IPS DF 6.9 (cell line): ENCODE measurements at places on chromosomes 4 and X.
A peak's percentile ranks its signal among the peaks of the same experiment; 100 is the strongest.

GRCh38 chrX:134670134-134670924 lies 12.1 kb upstream of the PLAC1 start:
- DNase-seq = no peak

DNA sequence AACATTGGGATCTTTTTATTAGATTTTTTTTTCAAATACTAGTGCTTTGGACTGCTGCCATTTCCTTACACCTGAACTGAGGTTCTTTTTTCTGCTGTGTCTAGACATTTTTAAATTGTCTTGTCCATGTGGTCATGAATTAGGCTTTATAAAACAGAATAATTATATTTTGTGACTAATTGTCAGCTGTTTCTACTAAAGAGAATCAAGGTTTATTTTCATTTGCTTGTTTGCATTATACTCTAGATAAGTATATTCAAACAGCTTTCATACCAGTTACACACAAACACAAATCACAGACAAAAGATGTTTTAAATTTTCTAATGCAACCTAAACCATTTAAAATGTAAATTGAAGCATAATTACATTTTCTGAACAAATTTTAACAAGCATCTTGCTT lies 194.7 kb downstream of the GALNTL6 start:
- DNase-seq = no peak

- DNase-seq = no peak
These were observed 26.9 kb downstream of the ENOPH1 start for GRCh38 chr4:82457266-82457665.

- no peak for DNase-seq
These were observed 16.0 kb downstream of the XG start for GRCh38 chrX:2767631-2768455.

DNA sequence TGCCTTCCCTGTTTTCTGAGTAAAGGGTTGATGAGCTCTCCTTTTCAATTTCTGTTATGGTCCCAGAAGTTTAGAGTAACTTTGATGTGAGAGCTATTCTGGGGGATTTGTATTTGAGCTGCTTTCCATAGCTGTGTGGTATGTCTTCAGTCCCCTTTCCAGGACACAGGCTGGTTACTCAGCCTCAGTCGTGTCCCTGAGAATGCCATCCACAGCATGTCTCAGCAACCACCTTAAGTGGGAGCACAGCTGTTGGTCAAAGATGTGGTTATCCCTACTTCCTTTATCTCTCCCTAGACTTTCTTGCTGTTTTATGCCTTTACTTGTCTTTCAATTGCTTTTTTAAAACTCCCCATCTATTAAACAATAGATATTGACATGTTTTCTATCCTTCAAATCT lies 37.8 kb downstream of the RNF175 start:
- no peak for DNase-seq

- DNase-seq = no peak
These were observed 1.5 kb downstream of the TSPAN5 start for GRCh38 chr4:98656886-98657285.

- no peak for DNase-seq
These were observed 9.4 kb downstream of the LETM1 start for GRCh38 chr4:1846580-1846979.

GRCh38 chr4:169566021-169566818 lies 46.2 kb downstream of the NEK1 start:
- no peak for DNase-seq

- no peak for DNase-seq
These were observed 60.9 kb upstream of the IBSP start for GRCh38 chr4:87738483-87738882.

DNA sequence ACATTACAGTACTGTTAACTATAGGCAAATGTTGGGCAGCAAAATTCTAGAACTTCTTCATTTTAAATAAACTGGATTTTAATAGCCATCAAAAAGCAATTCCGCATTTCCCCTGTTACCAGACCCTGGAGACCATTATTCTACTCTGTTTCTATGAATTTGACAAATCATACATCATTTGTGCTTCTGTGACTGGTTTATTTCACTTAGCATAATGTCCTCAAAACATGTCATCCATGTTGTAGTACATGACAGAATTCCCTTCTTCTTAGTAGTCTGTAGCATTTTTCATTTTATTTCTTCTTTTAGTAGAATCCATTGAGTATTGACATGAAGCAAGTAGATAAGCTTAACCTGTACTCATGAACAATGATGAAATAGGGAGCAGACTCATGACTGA lies 59.4 kb upstream of the PPP4R3C start:
- no peak for DNase-seq

DNA sequence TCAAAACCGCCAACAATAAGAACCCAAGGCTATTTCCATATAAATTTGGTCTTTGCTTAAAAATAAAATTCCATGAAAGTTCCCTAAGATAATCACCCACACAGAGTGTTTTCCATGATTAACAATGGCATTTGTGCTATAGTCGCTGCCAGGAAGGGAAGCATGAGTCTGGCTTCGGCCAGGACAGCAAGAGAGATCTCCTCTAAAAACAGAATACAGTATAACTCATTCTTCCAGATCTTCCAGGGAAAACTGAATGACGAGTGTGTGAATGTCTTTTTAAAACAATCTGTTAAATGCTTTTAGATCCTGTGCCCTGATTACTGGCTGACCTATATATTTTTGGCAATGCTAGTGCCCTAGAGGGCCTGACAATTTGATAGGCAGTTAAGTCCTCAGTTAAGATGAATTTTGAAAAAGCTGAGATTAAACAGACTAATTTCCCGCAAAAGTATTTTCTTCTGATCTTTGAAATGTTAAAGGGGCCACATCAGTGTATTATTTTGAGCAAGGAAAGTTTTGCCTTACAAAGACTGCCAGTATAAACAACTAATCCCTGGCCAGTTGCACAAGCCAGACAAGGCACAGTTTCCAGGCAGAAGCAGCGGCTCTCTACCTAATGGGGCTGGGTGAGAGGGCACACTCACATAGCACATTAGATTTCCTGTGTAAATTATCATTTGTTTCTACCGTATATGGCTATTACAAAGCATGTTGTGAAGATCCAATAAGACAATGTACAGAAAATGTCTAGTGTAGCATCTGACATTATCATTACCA lies 127.3 kb downstream of the DCHS2 start:
- DNase-seq = no peak

- DNase-seq = no peak
These were observed 50.9 kb downstream of the IDS start for GRCh38 chrX:149453906-149454822.

DNA sequence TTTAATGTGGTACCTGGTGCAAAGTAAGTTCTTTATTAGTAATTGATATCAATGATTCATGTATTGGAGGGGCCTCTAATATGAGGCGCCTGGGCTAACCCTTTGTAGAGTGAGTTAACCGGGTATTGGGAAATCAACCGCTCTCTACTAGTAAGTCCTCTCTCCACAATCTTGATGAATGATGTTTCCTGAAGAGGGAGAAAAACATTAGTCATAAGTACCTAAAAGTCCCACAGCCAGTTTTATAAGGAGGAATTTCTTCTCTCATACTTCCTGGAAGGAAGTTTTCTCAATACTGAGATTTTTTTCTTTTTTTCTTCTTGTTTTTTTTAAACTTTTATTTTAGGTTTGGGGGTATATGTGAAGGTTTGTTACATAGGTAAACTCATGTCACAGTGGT lies 62.3 kb downstream of the AGTR2 start:
- DNase-seq = no peak

GRCh38 chrX:111265486-111265885 lies 4.8 kb downstream of the CAPN6 start:
- no peak for DNase-seq

- DNase-seq = peak; percentile 60
These were observed 182.7 kb downstream of the KCNIP4 start for GRCh38 chr4:21765810-21766407.

DNA sequence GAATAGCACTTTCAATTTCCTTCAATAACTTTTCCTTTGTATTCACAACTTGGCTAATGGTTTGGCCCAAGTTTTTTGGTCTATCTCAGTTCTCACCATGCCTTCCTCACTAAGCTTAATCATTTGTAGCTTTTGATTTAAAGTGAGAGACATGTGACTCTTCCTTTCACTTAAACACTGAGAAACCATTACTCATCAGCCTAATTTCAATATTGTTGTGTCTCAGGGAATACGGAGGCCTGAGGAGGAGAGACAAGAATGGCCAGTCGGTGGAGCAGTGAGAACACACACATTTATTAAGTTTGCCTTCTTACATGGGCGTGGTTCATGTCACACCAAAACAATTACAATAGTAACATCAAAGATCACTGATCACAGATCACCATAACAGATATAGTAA lies 56.7 kb downstream of the TSPAN5 start:
- DNase-seq = no peak

- peak; percentile 11 for DNase-seq
These were observed 40.5 kb downstream of the ANXA5 start for GRCh38 chr4:121656269-121656641.

- DNase-seq = no peak
These were observed 50.0 kb upstream of the TBC1D9 start for GRCh38 chr4:140806163-140806562.

- no peak for DNase-seq
These were observed 238.1 kb downstream of the SLITRK2 start for GRCh38 chrX:146055733-146056132.

DNA sequence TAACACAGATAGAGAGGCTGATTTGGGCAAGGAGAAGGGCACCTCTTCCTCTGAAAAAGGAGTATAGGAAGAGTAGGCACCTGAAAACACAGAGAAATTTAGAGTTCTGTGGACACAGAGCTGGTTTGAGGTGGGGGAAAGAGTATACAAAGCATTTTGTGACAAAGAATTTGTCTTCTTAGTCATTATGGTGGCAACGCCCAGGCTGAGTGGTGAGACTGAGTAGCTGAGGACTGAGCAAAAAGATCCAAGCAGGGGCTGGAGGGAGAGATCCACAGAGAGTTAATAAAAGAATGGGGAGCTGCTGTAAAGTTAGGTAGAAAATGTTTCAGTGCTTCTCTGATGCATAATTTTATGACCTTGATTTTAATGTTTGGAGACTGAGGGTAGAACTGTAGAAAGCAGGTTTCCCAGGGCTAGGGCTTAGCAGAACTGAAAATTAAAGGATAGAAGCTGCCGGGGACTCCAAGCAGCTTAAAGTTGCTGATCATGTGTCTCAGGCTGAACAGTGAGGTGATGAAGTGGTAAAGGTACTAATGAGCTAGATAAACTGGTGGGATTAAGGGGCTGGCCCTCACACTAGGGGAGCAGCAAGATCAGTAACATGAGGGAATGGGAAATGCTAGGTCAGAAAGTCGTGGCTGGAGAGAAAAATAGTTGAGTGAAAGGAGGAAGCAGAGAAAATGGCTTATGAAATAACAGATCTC lies 118.9 kb downstream of the CEP44 start:
- no peak for DNase-seq

- DNase-seq = no peak
These were observed 1.8 kb downstream of the TBC1D1 start for GRCh38 chr4:37892641-37893040.

GRCh38 chr4:43765514-43765913 lies 683.1 kb downstream of the KCTD8 start:
- DNase-seq = no peak

- no peak for DNase-seq
These were observed 138.0 kb downstream of the AFAP1 start for GRCh38 chr4:7801641-7802040.

GRCh38 chr4:79209081-79209480 lies 116.8 kb downstream of the NAA11 start:
- no peak for DNase-seq

- DNase-seq = no peak
These were observed 8.3 kb downstream of the SRPX2 start for GRCh38 chrX:100652266-100652665.

DNA sequence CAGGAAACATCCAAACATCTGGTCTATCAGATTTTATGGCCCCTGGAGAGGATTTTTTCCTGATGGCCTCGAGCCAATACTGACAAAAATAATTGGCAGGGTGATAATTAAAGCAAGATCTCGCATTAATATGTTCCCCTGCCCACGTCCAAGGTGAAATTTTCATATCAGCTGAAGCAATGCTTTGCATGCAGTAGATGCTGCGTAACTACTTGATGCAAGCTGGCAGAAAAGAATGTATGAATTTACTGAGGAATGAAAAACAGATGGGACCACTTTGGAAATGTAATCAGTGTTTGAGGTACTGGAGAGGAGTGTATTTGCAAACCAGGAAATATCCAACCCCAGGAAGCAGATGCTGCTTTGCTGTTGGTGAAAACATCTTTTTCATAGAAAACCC lies 36.8 kb upstream of the REST start:
- DNase-seq = no peak

GRCh38 chrX:41499195-41499594 lies 52.1 kb downstream of the NYX start:
- no peak for DNase-seq

DNA sequence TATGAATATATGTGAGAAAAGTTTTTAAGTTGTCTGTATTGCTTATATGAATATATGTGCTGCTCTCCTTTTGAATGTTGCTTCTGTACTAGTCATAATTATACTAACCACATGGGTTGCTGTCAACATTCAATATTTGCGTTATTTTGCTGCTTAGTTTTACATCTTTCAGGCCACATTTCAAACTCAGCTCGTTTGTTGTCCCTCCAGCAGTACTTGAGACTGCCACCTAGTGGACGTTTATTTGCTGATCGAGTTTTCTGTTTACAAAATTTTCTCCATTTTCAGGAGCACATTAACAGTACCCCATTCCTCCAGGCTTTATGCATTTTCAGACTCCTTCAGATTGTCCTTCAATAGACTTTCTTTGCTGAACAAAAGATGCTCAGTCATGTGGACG lies 75.8 kb downstream of the NUDT11 start:
- DNase-seq = no peak

DNA sequence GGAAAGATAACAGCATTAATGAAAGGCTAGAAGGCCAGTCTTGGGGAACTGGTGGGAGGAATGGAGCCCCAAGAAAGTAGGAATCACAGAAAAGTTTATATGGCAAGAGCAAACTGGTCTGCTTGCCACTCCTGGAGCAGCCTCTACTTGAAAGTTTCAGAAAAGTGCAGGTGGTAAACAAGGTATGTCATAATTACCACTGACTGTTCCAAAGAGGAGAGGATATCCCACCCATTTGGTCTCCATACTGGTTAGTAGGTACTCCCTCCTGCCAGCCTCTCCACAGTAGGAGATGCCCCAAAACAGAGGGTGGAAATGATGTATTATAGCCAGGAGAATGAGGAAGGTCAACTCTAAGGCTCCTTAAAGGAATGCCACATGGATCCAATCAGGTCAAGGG lies 145.1 kb downstream of the INPP4B start:
- DNase-seq = no peak
